Nucleus accumbens (tissue), 56 donors: ENCODE measurements at places on chromosomes 3 and 15.

DNA sequence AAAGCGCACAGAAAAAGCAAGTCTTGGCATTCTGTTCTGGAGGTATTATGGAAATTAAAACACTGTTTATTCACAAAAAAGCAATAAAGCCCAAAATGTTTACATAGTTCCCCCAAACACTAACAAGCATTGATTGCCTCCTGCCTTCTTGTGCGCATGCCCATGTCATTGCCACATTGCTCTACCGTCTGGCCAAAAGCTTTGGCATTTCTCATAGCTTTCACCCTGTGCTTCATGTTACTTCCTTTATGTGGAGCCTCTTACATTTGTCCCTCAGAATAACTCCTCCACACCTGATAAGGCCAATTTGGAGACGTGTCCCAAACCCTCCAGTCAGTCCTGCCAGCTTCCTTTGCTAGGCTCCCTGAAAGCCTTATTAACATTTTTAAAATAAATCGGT is 680.8 kb downstream of the GBE1 start:
- DNase-seq, result no peak

DNA sequence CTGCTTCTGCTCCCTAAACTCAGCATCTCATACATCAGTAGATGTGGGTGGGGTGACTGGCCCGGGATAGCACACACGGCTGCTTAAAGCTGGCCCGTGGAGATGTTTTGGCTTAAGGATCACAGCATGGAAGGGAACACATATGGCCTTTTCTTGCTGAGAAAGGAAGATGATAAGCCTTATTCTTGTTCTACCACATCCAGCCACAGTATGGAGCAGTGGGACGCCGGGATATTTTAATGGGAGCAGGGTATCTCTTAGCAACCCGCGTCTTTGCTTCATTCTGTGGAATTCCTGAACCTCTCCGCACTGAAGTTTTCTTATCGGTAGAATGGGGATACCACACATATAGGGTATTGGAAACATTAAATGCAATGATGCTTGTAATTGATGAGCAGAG is 94.1 kb upstream of the PROK2 start:
- no peak for DNase-seq

DNA sequence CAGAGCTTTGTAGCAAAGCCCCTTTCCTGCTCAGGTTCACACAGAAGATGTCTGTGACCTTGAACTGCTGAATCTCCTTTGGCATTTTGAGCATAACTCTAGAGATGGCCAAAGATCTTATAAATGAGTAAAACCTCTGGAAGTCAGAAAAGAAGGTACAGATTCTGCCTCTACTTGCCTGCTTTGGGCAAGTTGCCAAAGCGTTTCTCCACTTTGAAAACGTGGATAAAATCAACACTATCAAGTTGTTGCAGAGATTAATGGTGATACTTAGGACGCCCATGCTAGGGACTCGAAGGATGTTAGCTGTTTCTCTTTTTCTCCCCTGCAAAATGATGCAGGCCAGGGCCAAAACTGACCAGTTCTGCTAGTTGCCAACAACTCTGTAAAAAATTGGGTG is 68.0 kb upstream of the CMTM7 start:
- no peak for DNase-seq

DNA sequence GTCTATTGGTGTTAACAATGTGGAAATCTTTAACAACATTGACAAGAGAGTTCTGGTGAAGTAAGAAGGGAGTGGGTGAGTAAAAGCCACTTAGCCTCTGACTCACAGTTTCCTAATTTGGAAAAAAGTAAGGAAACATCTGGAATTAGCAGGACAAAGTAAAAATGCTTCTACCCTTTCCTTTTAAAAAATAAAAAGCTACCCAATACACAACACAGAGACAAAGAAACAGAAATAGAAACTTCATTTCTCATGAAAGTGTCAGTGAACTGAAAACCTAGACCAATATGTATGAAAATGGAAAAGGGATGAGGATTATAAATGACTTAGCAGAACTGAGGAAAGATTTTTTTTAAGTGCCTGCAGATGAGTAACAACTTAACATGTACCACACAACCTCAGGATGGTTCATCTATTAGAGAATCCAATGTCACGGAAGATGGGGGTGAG is 65.4 kb downstream of the SSR3 start:
- DNase-seq, result no peak

GRCh38 chr3:10707400-10708215 is 108.4 kb upstream of the SLC6A11 start:
- peak; percentile 47 for DNase-seq

GRCh38 chr15:66654361-66654738 is 47.7 kb upstream of the SMAD6 start:
- DNase-seq, result no peak

- no peak for DNase-seq
These were observed 101.6 kb downstream of the OXNAD1 start for GRCh38 chr3:16366581-16366980.

- DNase-seq, result no peak
These were observed 33.9 kb upstream of the CDIN1 start for GRCh38 chr15:36545467-36545992.

DNA sequence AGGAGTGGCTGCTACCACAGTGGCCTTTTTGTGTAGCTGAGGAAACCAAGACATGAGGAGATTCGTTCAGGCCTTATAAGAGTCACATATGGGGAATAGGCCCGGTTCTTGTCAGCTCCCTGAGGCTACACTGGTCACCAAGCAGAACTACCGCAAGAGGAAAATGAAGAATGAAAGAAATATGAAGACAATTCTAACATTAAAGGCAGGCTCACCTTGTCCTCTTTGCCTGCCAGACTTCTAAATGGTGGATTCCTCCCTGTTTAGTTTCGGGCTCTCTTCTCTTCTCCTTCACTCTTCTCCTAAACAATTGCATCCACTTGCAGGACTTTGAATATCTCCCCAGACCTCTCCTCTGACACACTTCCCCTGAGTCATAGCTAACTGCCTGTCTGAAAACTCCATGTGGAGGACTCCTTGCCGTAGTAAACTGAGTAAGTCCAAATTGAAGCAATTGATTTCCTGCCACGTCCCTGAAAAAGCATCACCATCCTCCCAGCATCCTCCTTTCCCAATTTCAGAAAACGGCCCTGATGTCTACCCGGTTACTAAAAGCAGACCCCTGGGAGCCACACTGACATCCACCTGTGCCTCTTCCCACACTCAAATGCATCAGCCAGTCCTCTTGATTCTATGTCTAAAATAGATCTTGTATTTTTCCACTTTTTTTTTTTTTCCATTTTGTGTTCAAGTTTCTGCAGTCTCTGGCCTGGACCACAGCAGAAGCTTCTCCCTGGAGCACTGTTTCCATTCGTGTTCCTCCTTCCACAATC is 30.3 kb upstream of the VEPH1 start:
- DNase-seq, result no peak
